ENCODE measurements at places on chromosomes 11 and 22.

DNA sequence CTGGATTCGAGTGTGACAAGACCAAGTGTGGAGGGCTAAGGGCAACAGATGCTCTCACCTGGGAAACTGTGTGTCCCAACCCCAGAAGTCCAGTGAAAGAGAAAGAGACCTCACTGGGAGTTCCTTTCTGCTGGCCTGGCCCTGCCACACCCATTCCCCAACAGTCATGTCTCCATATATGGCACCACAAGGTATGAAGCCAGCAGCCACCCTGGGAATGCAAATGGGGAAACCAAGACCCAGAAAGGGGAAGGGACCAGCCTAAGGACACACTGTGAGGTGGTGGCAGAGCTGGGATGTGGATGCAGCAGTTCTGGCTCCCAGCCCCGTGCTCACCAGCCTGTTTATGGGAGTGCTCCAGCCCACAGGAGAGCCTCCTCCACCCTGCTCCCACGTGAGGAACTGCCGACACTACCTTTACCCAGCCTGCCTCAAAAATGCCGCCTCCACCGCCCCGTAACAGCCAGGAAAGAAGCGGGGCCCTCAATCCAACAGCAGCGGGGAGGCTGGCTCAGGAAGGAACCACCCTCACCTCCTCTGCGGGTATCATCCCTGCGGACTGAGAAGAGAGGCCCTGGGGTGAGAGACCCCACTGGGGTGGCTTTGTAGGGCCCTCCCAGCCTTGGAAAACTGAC is 12.6 kb downstream of the LMO1 start:
- DNase-seq: no peak

- no peak for DNase-seq
Observed at GRCh38 chr11:30861531-30861930, 275.4 kb upstream of the MPPED2 start.

DNA sequence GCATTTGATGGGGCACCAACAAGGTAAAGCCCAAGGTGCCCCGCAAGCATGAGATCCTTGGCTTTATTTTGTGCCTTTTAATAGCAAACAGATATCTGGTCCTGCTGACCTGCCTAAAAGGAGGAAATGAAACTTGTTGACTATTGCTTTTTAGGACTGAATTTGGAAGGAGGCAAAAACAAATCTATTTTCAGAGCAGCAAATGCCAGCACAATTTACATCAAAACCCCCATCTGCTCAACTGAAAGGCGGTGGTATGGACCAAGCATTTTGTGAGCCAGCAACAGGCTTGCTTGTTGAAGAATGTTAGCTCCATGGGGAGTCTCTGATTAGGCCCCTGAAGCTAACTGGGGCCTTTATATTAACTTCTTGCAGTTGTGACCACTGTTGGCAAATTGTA is 192.6 kb upstream of the E2F8 start:
- no peak for DNase-seq

- DNase-seq: no peak
Observed at GRCh38 chr22:38941488-38941987, 15.9 kb upstream of the APOBEC3A start.

- no peak for DNase-seq
Observed at GRCh38 chr11:31535479-31535878, 25.9 kb downstream of the ELP4 start.

DNA sequence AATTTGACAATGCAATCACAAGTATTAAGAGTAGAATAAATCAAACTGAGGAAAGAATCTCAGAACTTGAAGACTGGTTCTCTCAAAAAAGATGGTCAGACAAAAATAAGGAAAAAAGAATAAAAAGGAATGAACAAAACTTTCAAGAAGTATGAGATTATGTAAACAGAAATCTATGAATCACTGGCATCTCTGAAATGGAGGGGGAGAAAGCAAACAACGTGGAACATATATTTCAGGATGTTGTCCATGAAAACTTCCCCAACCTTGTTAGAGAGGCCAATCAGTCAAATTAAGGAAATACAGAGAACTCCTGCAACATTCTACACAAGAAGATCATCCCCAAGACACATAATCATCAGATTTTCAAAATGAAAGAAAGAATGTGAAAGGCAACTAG is 235.7 kb downstream of the SBF2 start:
- no peak for DNase-seq

- DNase-seq: no peak
Observed at GRCh38 chr11:44862558-44863101, 88.1 kb downstream of the TP53I11 start.

DNA sequence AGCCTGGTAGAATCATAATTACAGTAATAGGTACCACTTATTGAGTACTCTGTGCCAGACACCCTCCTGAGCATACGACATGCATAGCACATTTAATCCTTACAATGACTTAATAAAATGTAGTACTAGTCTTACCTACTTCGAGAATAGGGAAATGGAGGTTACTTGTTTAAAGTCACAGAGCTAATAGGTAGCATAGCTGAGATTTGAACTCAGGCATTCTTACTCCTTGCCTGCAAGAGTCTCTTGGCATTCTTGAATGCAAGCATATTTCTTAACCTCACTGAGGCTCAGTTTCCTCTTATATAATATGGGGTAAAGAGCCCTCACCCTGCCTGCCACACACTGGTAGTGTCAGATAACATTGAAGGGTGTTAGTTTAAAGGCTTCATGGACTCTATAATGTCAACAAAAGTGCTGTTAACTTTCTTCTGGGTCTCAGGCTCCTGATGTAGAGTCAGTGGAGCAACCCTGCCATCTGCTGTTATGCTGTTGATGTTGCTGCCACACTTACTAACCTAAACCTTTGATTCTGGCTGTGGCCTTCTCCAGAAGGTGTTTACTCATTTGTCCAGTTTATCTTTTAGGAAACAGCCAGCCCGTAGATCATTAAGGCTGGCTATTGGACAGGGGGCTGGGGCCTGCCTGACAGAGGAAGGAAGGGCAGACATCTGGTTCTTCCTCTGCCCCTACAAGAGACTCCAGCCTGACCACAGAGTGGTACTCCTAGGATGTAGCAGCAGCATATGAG is 18.9 kb downstream of the LIMK2 start:
- DNase-seq: peak; percentile 31

- no peak for DNase-seq
Observed at GRCh38 chr11:67489885-67490726, 7.3 kb downstream of the AIP start.

GRCh38 chr22:19959043-19959586 is 17.5 kb upstream of the TXNRD2 start:
- DNase-seq: no peak

- DNase-seq: no peak
Observed at GRCh38 chr22:49525801-49526535, 301.7 kb downstream of the BRD1 start.

DNA sequence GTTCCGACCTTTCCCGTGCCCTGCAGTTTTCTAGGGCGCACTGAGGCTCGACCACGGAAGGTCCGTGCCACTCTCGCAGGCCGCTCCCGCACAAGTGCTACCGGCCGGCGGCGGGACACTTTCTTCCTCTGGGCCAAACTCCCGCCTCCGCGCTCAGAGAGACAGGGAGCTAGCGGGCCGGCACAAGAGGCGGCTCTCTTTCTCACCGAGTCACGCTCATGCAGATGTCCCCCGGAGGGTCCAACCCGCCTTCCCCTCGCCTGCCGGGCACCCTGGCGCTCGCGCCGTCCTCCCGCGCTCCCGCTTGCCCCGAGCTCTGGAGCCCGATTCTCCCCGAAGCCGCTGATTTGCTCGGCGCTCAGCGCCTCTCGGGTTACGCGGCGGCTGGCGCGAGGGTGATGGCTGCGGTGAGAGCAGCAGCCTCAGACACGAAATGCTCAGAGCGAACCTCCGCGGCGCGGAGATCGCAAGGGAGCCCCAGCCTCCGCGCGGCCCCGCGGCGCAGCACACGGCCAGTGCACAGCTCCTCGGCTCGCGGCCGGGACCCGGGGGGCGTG is 1.0 kb downstream of the LMO1 start:
- DNase-seq: no peak

DNA sequence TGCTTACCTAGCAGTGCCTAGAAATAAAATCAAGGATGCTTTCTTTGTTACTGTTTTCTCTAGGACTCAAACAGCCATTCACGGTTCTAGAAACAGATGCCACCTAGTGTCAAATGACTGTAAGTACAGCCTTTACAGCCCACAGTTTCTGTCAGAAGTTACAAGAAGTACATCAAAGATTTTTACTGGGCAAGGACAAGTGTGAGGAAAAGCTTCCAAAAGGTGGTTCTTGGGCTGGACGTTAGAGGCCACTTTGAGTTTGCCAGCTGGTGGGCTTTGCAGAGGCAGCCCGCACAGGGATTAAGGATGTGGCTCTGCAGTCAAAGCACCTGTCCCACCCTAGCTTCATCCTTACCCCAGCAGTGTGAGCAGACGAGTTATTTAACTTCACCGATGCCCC is 6.9 kb downstream of the KMT5B start:
- no peak for DNase-seq

GRCh38 chr22:46175631-46176030 is 25.3 kb downstream of the PPARA start:
- no peak for DNase-seq

DNA sequence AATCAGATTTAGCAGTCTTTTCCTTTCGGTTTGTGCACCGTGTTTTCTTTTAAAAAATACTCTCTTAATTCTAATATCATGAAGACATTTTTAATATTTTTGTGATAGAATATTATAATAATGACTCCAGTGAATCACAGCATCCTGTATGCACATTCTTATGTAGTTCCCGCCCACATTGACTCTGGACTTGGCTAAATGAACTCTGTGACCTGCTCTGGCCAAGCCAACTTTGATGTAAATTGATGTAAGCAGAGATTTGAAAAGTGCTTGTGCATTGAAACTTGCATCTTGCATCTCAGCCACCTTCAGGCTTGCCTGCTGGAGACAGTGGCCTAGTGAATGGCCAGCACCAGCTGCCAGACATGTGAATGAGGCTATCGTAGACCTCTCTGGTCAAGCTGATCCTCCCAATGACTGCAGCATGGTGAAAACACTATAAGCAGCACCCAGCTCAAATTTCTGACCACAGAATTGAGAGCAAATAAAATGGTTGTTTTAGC is 29.2 kb upstream of the PGM2L1 start:
- DNase-seq: no peak

Measured in NK-92 treated with Interleukin-12 subunit alpha and Interleukin-12 subunit beta, amount 100 ng/mL, for 24 hours (cell line).